ENCODE measurements at places on chromosomes 12 and 14. TPM values are rescaled to one million over a fixed set of nuclear protein-coding genes. Genes with fewer than 3 reads are reported as not detected.

- DNase-seq: no peak
Observed at GRCh38 chr12:6032726-6033125, 87.7 kb upstream of the ANO2 start.

Gene FGF23
- total RNA-seq: not detected

DNA sequence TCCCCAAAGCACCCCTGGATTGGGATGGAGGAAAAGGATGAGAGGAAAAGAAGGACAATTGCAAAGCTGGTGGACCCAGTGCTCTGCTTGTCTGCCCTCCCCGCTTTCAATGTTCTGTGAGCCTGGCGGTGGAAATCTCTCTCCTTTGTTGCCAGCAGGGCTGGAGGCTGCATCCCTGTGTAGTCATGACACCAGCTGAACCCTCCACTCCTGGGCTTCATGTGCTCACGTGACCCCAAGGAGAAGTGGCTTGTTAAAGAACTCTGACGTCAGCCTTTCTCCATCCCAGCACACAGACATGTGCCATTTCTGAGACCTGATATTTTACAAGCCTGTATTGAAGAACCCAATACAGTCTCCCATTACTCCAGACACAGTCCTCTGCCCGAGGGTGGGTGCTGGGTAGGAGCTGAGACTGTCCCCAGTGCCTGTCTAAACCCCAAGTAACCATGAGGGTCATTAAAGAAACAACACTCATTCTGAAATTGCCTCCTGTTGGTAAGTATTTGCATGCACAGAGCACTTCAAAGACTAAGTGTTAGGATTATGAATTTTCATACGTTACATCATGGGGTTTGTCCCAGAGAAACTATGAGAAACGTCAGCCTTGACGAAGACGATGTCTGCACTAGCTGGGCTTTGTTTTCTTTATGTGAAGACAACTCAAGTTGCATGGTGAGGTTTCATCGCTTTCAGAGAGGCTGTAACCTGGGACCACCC is 21.7 kb downstream of the GALNT16 start:
- no peak for DNase-seq

- DNase-seq: peak; percentile 92
Observed at GRCh38 chr14:81436296-81437138, 36.4 kb upstream of the STON2 start.

GRCh38 chr14:74572726-74573301 is 39.2 kb downstream of the LTBP2 start:
- peak; percentile 74 for DNase-seq

Gene CCND2
- 101 TPM for total RNA-seq

Gene HAL
- total RNA-seq: 1.2 TPM

DNA sequence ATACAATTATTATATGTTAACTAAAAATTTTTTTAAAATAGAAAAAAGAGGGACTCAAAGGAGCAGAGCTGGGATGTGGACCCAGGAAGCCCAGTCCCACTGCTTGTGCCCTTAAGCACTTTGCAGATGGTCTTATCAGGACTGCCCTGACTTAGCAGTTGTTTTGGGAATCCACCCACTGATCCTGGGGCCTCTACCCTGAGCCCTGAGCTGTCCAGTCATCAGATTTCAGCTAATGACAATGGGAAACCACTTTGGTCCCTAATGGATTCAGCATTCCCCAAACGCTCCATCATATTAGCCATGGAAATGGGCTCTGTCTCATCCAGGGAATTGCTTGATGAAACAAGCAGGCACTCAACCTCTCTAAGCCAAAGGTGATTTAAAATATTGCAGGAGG is 22.5 kb upstream of the WSCD2 start:
- no peak for DNase-seq

Gene OR6C2
- total RNA-seq: not detected

DNA sequence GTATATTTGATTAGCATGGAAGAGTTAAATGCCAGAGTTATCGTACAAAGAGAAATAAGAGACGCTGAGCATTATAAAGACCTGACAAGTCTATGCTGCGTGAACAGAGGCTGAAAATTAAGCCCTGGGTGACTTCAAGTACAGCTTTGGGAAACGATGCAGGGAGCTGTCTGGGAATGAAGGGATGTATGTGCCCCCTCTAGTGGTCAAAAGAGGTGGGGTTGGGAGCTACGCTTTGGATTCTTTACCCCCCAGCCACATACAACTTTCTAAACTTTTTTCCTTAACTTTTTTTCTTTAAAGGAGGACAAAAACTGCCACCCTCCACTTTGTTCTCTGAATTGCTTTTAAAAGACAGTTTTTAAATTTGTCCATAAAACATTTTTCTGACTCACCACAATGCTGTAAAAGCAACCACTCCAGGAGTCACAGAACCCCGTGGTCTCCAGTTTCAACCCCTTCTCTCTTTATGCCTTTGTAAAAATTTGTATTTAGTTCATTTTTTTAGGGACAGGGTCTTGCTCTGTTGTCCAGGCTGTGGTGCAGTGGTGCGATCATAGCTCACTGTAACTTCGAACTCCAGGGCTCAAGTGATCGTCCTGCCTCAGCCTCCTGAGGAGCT is 59.4 kb downstream of the ZNF664 start:
- no peak for DNase-seq

Gene LTA4H
- total RNA-seq: 38.2 TPM

DNA sequence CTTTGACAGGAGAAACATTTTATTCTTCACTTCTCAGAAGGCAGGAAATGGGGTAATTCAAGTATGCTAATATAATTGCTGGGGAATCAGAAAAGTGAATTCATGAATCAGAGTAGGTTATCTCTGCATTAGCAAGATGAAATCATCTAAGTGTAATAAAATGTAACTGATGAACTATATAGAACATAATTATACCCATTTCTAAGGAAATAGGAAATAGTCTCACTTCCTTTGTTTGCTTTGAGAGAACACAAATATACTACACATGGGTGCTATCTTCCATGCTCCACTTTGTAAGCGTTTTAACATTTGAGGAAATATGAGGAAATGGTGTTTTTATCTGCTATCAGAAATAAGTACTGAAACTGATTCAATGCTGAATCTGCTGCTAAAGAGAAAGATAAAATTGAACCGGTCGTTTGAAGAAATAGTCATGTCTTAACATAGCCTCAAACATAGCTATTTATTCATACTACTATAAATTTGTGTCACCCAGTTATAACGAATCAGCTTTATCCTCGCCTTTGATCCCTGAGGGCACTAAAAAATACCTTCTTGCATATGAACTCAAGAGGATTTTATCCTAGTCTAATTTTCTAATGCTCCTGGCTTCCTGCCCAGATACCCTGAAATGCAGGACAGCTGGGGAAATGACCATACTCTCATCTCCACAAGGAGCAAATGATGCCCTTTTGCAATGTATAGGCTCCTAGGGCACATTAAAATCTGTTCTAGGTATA is 696.0 kb downstream of the C12orf50 start:
- no peak for DNase-seq

Gene AJUBA
- 5.1 TPM for total RNA-seq

GRCh38 chr14:96688629-96689028 is 108.6 kb upstream of the VRK1 start:
- DNase-seq: no peak

GRCh38 chr12:58925751-58926150 is 5.4 kb upstream of the LRIG3 start:
- DNase-seq: no peak

Gene KRT86
- total RNA-seq: not detected

DNA sequence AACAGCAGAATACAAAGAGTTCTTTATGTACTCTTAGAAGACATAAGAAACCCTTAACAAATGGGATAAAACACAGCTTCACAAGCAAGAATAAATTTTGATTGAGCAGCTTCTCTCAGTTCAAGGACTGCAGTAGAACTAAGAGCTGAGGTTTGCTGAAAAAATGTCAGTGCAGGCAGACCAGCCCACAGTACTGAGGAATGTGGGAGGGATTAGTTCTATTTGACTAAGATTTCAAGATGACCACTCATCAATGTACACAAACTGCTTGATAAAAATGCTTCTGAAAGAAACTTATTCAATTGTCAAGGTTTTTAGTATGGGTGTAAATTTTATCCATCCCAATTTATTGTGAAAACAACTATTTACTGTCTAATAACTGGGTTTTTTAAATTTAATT is 138.4 kb downstream of the SEC23A start:
- no peak for DNase-seq

- peak; percentile 64 for DNase-seq
Observed at GRCh38 chr12:52380271-52380694, 5.2 kb downstream of the KRT84 start.

Gene SUOX
- total RNA-seq: 15.0 TPM

DNA sequence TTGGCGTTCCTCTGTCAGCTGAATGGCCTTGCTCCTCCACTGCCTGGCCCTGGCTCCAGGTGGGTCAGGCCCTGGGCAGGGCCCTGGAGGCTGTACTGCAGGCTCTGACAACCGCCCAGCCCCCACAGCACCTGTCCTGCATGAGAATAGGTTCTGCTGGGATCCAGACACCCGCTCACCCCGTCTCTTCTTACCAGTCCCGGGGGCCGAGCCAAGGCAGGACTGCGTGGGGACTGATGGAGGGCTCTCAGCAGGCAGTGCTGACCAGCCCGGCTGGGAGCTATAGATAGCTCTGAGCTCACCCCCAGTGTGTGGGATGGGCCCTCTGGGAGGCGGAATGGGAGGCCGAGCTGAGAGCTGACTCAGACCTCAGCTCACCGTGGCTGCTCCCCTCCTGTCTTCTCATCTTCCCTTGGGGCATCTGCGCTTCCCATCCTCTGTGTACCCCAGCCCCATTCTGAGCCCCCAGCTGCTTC is 39.6 kb downstream of the TEAD4 start:
- DNase-seq: peak; percentile 86

DNA sequence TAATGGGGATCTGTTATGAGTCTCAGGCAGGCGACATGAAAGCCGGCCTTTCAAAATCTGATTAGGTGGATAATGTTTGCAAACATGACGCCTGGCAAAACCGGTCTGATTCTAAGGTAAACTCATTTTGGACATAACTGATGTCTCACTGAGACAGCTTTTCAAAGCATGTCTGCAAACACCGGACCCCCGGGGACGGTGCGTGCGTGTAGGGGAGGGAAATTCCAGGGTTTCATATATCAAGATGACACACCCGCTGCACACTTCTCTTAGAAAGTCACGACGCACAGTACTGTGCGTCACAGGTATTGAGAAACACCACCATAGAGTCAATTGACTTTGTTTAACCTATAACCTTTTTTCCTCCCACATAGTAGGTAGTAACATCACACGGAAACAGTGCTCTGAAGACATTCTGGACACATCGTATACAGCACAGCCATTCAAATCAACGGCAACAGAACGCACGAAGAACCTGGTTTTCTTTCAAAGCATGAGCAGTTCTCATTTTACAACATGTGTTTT is 43.9 kb upstream of the TESC start:
- peak; percentile 74 for DNase-seq

DNA sequence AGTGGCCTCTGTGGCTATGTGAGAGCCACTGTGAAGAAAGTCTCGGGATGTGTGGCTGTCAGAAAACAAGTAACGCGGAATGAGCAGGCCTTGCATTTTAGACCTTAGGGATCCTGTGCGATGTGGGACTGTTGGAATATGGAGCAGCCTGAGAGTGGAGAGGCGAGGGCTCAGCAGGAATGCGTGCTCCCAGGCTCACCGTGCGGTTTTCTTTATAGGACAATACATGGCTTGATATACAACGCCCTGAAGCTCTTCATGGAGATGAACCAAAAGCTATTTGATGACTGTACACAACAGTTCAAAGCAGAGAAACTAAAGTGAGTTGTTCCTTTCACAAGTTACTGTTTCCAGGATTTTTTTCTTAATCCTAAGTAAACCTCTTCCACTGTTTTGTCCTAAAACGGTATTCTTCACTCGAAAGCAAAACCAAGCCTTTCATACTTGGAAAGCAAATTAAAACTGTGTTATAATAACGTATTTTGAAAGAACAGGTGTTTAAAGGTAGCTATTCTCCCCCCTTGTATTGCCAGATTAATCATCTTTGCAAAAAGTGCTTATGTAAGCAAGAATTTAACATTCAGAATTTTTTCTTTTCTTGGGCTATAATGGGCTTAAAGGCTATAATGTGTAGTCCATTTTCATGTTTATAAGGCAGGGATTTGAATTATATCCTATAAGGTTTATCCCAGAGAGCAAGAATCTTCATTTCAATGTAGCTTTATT is 54.8 kb upstream of the DYNC1H1 start:
- no peak for DNase-seq

DNA sequence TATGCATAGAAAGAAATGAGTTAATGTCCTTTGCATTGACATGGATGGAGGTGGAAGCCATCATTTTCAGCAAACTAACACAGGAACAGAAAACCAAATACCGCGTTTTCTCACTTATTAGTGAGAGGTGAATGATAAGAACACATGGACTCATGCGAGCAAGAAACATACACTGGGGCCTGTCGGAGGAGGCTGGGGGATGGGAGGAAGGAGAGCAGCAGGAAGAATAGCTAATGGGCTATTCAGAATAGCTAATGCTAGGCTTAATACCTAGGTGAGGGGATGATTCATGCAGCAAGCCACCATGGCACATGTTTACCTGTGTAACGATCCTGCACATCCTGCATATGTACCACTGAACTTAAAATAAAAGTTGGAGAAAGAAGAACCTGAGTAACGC is 29.1 kb upstream of the SYT1 start:
- DNase-seq: no peak

DNA sequence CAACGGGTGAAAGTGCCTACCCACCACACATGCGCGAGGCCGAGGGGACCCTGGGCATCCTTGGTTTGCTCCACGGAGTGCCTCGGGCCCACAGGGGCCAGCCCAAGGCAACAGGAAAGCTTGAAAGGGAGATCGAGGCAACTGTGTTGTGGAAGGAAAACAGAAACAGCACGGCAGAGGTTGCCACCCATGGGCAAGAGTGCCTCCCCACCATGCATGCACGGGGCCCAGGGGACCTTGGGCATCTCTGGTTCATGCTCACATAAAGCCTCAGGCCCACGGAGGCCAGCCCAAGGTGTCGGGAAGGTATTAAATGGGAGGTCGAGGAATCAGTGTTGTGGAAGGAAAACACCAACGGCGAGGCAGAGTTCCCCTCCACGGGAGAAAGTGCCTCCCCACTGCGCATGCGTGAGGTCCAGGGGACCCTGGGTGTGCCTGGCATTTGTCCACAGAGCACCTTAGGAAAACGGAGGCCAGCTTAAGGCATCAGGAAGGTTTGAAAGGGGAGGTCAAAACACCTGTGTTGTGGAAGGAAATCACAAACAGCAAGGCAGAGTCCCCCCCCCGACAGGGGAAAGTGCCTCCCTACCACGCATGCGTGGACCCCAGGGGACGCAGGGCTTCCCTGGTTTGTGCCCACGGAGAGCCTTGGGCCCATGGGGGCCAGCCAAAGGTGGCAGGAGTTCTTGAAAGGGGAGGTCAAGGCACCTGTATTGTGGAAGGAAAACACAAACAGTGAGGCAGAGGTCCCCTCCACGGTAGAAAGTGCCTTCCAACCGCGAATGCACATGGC is 367.3 kb downstream of the ALG10 start:
- DNase-seq: peak; percentile 58

- no peak for DNase-seq
Observed at GRCh38 chr14:95078867-95079266, 78.5 kb downstream of the DICER1 start.

DNA sequence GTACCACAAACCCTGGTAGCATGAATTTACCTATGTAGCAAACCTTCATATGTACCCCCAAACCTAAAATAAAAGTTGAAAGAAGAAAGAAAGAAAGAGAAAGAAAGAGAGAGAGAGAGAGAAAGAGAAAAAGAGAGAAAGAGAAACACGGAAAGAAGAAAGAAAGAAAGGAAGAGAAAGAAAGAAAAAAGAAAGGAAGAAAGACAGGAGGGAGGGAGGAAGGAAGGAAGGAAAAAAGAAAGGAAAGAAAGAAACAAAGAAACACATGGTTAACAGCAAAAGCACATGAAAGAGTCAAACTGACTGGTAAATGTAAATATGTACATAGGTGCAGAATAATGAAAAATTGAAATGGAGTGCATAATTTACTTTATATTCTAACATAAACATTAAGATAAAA is 903.4 kb downstream of the LRFN5 start:
- no peak for DNase-seq

GRCh38 chr14:64123241-64123822 is 170.8 kb downstream of the ESR2 start:
- no peak for DNase-seq
